ENCODE measurements at places on chromosomes 13 and 19.

- DNase-seq: no peak
Observed at GRCh38 chr13:47000165-47000564, 103.3 kb upstream of the HTR2A start.

GRCh38 chr19:38033658-38034491 is 126.9 kb downstream of the SIPA1L3 start:
- DNase-seq: no peak

DNA sequence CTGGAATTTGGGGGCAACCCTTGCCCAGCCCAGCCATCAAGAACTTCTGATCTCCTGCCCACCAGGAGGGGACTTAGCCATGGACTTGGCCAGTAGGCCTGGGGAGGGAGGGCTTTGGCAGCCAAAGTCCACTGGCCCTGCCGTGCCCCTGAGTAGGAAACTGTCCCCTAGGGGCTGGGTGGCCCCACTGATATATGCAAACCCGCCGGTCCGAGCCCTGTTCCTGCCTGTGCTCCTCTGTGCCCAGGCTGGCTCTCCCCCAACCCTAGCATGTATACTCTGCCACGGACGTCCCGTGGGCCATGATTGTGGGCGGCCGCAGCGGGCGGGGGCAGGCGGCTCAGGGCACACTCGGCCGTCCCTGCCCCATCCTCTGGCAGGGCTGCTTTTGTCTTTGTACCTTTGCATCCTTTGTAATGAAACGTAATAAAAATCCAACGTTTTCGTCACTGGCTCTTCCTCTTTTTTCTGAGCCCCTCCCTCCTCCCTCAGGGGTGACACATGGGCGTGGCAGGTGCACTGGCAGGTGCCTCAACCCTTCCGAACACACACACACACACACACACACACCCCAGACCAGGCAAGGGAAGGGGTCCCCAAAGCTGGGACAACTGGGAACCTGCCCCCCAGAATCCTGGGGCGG is 9.1 kb downstream of the COMP start:
- DNase-seq: no peak

DNA sequence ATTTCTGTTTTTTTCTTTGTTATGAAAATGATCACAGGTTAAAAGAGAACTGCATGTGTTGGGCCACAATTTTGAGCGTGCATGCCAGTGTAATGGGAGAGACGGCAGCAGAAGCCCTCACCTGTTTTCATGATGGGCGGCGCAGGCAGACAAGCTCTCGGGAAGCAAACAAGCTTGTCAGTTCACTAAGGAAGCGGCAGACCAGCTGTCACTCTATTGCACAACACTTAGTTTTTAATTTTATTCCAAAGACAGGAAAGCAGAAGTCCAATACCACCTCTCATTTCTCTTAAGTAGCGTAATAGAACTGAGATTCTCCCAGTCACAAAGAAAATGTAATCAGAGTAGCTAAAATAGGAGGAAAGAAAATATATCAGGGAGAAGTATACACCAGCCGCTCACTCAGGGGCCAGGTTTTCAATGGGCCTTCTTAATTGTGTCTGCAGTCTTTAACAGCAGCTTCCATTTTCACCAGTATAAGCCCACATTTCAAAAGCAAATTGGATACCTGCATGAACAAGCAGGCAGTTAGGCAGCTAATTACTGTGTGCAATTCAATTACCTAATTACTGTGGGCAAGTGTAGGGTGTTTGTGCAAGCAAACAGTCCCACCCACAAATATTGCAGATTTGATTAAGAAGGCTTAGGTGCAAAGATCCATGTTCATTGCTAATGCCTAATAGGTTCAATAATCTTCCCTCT is 711.4 kb downstream of the DIAPH3 start:
- no peak for DNase-seq

GRCh38 chr13:30776661-30777060 is 41.3 kb downstream of the ALOX5AP start:
- DNase-seq: no peak

DNA sequence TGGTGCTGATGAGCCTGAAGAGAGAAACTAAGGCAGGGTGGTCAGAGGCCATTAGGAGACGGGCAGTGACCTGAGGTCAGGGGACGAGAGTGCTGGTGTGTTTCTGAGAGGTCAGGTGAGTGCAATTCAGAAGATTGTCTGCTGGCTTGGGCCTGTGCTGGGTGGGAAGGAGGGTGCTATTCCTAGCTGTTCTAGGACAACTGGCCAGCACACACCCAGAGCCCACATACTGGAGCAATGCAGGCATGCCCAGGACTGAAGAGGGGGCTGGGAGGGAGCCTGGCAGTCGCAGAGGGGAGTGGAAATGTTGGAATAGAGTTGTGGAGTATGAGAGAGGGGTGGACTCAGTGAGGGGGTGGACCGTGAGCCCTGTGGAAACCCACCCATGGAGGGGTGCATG is 16.5 kb downstream of the ARHGEF7 start:
- no peak for DNase-seq

GRCh38 chr13:60707878-60708277 is 310.9 kb downstream of the TDRD3 start:
- DNase-seq: no peak

DNA sequence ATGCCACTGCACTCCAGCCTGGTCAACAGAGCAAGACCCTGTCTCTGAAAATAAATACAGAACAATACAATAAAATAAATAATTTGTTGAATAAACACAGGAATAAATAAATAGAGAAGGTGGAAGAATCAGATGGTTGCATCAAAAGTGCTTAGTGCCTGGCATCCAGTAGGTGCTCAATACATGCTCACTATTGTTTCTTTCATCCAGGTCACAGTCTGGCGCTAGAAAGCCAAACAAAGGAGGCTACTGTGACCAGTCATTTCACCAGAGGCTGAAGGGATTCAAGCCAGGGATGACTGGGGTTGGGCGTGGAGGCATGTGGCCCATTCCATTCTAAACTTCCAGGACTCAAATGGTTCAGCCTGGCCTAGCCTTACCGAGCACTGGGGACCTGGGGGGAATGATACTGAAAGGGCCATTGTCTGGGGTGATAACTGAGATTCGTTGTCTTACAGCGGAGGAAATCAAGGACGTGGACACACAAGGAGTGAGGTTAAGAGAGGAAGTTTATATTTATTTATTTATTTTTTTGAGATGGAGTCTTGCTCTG is 3.6 kb upstream of the NDUFB7 start:
- no peak for DNase-seq

GRCh38 chr13:75120085-75120484 is 361.9 kb downstream of the TBC1D4 start:
- DNase-seq: no peak

DNA sequence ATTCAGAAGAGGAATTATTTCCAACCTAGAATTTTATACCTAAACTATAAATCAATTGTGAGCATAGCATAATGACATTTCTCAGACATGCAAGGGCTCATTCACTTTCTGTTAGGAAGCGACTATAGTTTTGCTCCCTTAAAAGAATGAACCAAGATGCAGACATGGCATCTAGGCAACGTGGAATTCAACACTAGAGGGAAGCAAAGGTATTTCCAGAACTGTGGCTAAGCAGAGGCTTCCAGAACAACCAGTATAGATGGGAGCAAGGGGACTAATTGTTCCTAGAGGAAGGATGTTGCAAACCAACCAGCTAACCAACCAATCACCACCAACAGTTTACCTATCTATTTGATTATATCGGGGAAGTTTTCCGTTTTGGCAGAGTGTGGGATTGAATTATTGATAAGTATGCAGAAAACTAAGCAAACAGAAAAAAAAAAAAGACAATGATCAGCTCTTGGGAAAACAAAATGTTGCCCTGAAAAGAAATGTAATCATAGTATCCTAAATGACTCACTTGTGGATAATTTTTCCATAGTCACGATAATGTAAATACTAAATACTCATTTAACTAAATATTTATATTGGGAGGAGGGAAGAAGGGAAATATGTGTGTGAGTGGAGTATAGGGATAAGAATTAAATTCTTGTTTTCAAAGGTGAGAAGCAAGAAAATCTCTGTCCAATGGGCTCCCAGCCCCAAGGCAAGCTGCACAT is 21.1 kb downstream of the ARL11 start:
- DNase-seq: no peak

- no peak for DNase-seq
Observed at GRCh38 chr13:99322297-99323103, 15.3 kb upstream of the GPR183 start.

GRCh38 chr19:28023064-28023463 is 1189.9 kb downstream of the UQCRFS1 start:
- no peak for DNase-seq

- DNase-seq: no peak
Observed at GRCh38 chr13:67278235-67278634, 48.1 kb upstream of the PCDH9 start.

GRCh38 chr19:5071579-5071978 is 102.7 kb downstream of the KDM4B start:
- no peak for DNase-seq

- DNase-seq: no peak
Observed at GRCh38 chr19:41551711-41552110, 24.3 kb upstream of the CEACAM21 start.

DNA sequence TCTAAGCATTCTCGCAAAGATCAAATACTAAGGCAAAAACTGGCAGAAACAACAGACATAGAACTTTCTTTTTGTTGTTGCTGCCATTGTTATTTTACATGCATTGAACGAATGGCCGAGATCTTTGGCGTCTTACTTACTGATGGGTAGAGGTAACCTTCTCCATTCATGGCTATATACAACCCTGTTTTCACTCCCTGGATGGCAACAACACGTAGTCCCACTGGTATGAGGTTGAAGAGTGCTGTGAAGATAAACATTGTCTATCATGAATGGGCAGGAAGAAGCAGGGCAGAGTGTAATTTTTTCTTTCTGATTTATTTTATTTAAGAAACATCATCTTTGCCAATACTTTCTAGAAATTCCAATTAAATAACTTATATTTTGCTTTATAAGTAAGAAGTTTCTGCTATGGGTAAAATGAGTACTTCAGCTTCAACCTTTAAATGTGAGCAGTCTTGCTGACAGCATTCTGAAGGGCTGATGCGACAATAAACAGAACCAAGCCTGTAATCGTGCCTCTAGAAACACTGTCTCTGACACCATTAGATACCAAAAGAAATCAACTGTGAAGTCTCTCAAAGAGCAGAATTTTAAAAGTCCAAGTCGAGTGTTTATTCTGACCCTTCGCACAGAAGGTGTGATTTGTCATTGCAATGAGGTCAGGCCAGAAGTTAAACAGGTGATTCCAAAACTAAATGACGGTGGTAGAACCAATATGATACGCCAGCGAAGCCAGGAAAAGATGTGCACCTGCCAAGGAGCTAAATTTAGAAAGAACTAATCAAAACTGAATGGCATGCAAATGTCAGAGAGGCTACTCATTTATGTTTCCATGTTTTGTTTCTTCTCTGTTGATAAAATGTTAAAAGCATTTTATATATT is 416.4 kb downstream of the ITGBL1 start:
- DNase-seq: no peak

GRCh38 chr13:20344836-20345490 is 112.8 kb upstream of the GJB6 start:
- no peak for DNase-seq

- DNase-seq: no peak
Observed at GRCh38 chr19:7509625-7510024, 6.3 kb upstream of the ZNF358 start.

DNA sequence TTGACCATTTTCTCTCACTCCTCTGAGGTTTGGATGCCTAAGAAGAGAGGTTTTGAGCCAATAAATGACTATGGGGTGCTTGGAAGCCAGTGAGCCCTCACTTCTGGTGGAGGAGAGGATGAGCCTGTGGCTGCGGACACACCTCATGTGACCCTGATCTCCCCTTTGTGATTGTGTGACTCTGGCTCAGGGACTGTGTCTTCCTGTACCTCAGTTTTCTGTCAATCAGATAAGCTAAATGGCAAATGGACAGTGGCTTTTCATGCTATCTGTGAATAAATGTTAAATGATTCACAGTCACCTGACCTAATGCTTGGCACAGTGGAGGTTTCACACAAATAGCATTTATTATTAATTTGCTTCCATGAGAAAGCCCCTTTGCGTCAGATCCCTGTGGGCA is 2.7 kb downstream of the PSG8 start:
- DNase-seq: no peak

DNA sequence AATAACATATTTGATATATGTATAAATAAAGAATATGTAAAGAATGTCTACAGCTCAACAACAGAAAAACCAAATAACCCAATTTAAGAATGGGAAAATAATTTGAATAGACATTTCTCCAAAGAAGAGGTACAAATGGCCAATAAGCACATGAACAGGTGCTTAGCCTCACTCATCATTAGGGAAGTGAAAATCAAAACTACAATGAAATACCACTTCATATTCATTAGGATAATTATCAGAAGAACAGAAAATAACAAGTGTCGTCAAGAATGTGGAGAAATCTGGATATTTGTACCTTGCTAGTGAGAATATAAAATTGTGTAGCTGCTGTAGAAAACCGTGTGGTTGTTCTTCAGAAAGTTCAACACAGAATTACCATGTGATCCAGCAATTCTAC is 8.4 kb upstream of the SUPT20H start:
- DNase-seq: no peak

DNA sequence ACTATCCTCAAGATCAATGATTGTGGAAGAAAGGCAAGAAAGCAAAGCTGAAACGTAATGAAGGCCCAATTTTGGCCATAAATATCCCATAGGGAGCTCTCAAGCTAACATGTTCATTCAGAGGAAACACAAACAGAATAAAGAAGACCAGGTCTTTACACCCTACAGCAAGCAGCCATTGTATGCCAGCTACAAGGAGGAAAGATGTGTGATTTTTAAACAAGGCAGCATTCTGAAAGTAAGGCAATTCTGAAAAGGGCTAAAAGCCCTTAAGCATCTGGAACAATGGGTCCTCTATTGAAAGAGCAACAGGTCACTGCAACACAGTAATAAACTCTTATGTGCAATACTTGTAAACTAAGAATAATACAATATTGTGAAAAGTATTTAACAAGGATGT is 1002.4 kb downstream of the SLITRK1 start:
- DNase-seq: no peak

DNA sequence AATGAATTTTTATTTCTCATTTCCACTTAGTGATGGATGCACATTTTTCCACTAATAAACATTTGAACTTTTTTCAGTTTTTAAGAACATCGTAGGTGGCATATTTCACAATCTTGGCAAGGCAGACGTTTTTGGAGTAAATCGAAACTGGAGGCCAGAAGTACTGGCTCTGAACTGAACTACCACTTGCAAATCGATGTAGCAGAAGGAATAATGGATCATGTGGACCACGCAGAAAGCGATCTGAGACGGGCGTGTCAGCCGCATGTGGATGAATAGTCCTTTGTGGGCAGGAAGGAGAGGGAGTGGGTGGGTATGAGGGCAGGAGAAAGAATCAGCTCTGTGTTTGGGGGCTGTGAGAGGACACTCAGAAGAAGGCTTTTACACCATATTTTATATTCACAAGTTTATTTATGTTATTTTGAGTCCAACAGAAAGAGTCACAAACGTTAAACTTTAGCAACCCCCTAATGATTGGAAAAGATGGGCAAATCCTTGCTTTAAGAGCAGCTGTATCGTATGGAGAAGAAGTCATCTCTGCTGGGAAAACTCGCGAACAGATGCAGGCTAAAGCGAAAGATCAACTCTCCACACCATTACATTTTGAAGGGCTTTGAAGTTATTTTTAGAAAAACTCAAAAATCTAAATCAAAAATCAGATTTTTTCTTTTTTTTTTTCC is 90.5 kb downstream of the COL4A2 start:
- DNase-seq: peak; percentile 22
